ENCODE measurements at places on chromosomes 4 and X. TPM values are rescaled to one million over a fixed set of nuclear protein-coding genes. Genes with fewer than 3 reads are reported as not detected.

Gene IBSP
- 0.95 TPM for total RNA-seq

Gene ZFP42
- 0.51 TPM for total RNA-seq

Gene AMOT
- total RNA-seq = 7.1 TPM

Gene FSTL5
- total RNA-seq = not detected

Gene USP17L13
- not detected for total RNA-seq

Gene RHOH
- total RNA-seq = not detected

Gene USP26
- not detected for total RNA-seq

- no peak overlapping the region for H3K4me3 ChIP-seq
- no peaks in the 10 kb centered on the region for H3K4me1 ChIP-seq
- H3K27ac ChIP-seq = no peak overlapping the region
- peaks cover 11% of the 10 kb centered on the region for H3K27me3 ChIP-seq
These were observed 206.3 kb upstream of the GATB start for GRCh38 chr4:151967074-151967473.

DNA sequence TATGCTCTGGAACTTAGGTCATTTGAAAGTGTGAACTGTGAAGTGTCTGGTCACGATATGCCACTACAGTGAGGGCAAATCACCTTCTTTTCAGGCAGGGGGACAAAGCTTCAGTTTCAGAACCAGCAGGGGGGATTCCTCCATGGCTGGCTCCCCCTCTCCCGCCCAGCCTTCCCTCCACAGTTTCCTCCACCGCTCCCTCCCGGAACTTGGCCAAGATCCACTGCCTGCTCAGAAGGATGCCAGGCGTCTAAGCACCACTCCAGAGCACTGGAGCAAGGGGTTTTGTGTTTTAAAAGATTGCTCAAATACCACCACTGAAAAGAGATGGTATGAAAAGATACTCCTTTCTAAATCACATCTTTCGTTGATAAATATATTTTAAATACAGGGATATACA, 126.9 kb downstream of the ELOVL6 start:
- no peaks in the 10 kb centered on the region for H3K27me3 ChIP-seq
- H3K4me3 ChIP-seq = no peak overlapping the region
- H3K27ac ChIP-seq = no peak overlapping the region
- DNase-seq = no peak
- H3K36me3 ChIP-seq = no peaks in the 10 kb centered on the region
- peaks cover 18% of the 10 kb centered on the region for H3K4me1 ChIP-seq

DNA sequence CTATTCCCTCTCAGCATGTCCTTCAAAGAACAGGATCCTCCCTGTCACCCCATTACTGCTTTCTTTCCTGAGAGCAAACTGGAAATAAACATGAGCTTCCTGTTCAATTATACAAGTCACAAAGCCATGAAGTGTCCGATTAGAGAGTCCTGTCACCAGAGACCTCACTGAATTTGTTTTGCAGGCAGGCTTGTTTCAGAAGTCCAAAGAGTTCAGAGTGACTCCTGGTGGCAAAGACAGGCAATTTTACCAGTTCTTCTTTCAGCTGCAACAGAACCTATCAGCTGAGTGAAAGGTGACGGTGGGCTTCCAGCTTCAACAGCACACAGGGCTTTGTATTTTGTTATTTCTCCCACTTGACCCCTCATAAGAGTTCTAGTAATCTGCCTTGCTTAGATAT, 6.4 kb downstream of the ELK1 start:
- no peak for DNase-seq
- no peaks in the 10 kb centered on the region for H3K27me3 ChIP-seq
- no peak overlapping the region for H3K27ac ChIP-seq
- peaks cover 20% of the 10 kb centered on the region for H3K36me3 ChIP-seq

- peaks cover 3% of the 10 kb centered on the region for H3K27me3 ChIP-seq
These were observed 129.1 kb downstream of the CXXC4 start for GRCh38 chr4:104365618-104366017.

DNA sequence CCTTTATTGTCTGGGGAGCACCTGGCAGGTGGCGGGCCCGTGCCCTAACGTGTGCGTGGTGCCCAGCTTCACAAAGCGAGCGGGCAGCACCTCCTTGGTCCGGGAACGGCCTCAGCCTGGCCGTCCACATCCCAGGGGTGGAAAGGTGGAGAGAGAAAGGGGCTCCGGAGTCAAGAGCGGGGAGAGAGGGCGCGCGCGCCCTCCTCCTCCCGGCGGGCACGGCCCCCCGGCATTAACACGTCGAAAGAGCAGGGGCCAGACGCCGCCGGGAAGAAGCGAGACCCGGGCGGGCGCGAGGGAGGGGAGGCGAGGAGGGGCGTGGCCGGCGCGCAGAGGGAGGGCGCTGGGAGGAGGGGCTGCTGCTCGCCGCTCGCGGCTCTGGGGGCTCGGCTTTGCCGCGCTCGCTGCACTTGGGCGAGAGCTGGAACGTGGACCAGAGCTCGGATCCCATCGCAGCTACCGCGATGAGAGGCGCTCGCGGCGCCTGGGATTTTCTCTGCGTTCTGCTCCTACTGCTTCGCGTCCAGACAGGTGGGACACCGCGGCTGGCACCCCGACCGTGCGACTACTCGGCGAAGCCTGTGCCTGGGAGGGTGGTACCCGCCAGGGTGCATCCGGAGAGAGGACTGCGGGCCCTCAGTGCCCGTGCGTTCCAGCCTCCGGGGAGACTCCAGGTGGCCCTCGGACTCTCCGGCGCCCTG, at the start of gene KIT:
KIT (plus strand) TSS at position 407 of the 701 bp plus-strand sequence; CDS start at position 465, 58 bp downstream.
- peaks cover 39% of the 10 kb centered on the region for H3K4me1 ChIP-seq
- peak within 1 kb of the TSS; percentile 84 for H3K4me3 ChIP-seq
- peak; percentile 94 for DNase-seq
- H3K27me3 ChIP-seq = peaks cover 5% of the 10 kb centered on the region

DNA sequence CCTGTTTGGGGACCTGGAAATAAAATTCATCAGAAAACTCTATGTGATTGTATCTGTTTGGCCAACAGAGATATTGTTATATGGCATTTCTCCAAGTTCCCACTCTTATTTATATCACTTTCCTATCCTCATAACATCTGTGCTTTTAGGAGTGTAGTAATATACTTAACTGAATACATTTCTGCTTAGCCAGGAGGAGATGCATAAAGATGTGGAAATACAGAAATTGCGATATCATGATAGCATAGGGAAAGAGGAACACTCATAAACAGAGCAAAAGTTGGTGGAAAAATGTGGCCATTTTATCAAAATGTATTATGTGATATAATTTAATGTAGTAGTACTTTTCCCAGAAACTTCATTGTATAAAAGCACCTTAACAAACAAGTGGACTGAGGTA, 46.1 kb upstream of the TSPAN7 start:
- no peak for DNase-seq
- H3K4me3 ChIP-seq = no peak overlapping the region
- H3K36me3 ChIP-seq = no peaks in the 10 kb centered on the region
- H3K4me1 ChIP-seq = no peaks in the 10 kb centered on the region

- H3K4me1 ChIP-seq = peaks cover 27% of the 10 kb centered on the region
- H3K27me3 ChIP-seq = no peaks in the 10 kb centered on the region
- no peak overlapping the region for H3K27ac ChIP-seq
- no peak overlapping the region for H3K4me3 ChIP-seq
- no peak for DNase-seq
These were observed 2.6 kb downstream of the CXCL2 start for GRCh38 chr4:74096265-74096980.

GRCh38 chrX:119693996-119694451, 1.1 kb upstream of the SEPTIN6 start:
- no peak overlapping the region for H3K27ac ChIP-seq
- no peak overlapping the region for H3K4me3 ChIP-seq
- no peaks in the 10 kb centered on the region for H3K36me3 ChIP-seq
- no peak for DNase-seq
- H3K4me1 ChIP-seq = peaks cover 20% of the 10 kb centered on the region

DNA sequence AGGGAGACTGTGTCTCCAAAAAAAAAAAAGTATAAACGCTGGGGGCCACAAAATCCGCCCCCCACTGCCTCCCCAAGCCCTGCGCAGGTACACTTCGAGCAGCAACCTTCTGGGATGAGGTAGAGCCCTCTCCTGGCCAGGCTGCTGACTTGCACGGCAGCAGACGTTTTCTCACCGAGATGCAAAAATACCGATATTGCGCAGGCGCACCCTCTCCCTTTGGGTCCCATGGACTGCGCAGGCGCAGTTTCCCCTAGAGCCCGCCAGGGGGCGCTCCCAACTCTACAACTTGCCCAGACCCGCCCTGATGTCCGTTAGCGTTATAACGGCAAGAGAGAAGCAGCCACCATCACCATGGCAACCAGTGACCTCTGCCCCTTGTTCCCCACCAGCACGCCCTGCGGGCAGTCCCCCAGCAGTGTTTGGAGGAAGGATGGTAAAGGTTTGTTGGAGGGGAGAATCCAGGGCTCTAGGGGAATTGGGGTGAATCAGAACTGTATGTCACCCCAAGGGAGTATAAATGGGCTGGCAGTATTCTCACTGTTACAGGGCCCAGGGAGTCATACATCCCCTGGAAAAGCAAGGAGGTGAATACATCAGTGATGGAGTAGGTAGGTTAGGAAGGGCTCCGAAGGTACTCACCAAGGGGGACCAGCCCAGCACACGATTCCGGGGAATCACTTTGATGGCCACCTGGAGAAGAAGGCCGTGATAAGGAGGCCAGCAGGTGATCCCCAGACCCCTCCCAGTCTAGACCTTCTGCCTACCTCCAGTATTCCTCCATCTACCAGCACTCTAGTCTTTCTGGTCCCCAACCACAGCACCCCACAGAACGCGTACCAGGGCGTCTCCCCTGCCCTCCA, 1.5 kb downstream of the PIM2 start:
- peak overlapping the region; percentile 85 for H3K27ac ChIP-seq
- no peak for DNase-seq
- H3K4me3 ChIP-seq = peak overlapping the region; percentile 75
- H3K4me1 ChIP-seq = peaks cover 33% of the 10 kb centered on the region
- H3K27me3 ChIP-seq = no peaks in the 10 kb centered on the region

- no peak overlapping the region for H3K27ac ChIP-seq
- H3K36me3 ChIP-seq = no peaks in the 10 kb centered on the region
- no peak for DNase-seq
These were observed 69.3 kb upstream of the HS3ST1 start for GRCh38 chr4:11497972-11498371.

- peaks cover 46% of the 10 kb centered on the region for H3K4me1 ChIP-seq
- no peak for DNase-seq
- H3K36me3 ChIP-seq = no peaks in the 10 kb centered on the region
- H3K27me3 ChIP-seq = no peaks in the 10 kb centered on the region
These were observed 2.0 kb upstream of the CFAP97 start for GRCh38 chr4:185205697-185206342.

DNA sequence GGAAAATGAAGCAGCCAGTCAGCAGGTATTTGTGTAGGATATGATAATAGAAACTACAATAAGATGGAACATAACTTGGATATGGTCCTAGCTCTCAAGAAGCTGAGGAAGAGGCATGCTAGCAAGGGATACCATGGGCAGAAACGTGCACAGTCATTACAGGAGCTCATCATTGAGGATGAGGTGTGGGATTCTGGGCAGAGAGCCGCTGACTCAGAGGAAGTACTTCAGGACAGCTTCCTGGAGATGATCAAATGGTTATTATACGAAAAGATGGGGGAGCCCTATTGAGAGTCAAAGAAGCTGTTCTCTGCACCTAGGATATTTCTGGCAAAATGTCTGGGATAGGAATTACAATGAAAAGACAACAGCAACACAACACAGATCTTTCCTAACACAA, 116.0 kb upstream of the PDE5A start:
- H3K4me1 ChIP-seq = peaks cover 4% of the 10 kb centered on the region
- no peak for DNase-seq
- H3K27ac ChIP-seq = no peak overlapping the region
- H3K4me3 ChIP-seq = no peak overlapping the region

GRCh38 chr4:55158957-55159356, 33.6 kb upstream of the KDR start:
- DNase-seq = no peak
- no peak overlapping the region for H3K4me3 ChIP-seq
- H3K4me1 ChIP-seq = no peaks in the 10 kb centered on the region
- H3K36me3 ChIP-seq = no peaks in the 10 kb centered on the region

DNA sequence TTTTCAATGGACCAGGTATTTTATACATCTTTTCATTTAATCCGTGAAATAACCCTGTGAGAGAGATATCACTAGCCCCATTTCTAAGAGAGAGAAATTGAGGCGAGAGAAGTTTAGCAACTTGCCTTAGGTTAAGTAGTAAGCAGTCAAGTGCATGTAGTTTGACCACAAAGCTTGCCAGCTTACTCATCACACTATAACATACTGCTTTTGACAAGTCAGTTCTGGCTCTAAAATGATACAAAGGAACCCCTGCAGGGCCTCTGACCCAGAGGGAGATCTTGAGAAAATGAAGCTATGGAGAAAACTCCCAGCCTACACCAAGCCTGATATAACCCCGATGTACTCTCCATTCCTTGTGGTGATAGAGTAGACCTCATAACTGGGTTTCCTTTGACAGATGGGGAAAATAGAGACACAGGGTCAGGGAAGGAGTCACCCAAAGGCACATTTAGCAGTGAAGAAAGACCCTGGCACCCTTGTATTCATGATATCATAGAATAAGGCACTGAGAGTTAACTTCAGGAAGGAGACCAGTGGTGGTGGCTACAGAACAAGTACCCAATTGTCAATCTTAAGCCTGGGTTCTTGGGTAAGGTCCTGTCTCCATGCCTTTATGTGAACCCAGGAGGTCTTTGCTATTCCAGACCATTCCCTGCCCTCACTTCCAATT, 60.2 kb upstream of the MSN start:
- peaks cover 7% of the 10 kb centered on the region for H3K4me1 ChIP-seq
- no peak overlapping the region for H3K27ac ChIP-seq
- H3K4me3 ChIP-seq = no peak overlapping the region
- H3K27me3 ChIP-seq = no peaks in the 10 kb centered on the region
- no peaks in the 10 kb centered on the region for H3K36me3 ChIP-seq

DNA sequence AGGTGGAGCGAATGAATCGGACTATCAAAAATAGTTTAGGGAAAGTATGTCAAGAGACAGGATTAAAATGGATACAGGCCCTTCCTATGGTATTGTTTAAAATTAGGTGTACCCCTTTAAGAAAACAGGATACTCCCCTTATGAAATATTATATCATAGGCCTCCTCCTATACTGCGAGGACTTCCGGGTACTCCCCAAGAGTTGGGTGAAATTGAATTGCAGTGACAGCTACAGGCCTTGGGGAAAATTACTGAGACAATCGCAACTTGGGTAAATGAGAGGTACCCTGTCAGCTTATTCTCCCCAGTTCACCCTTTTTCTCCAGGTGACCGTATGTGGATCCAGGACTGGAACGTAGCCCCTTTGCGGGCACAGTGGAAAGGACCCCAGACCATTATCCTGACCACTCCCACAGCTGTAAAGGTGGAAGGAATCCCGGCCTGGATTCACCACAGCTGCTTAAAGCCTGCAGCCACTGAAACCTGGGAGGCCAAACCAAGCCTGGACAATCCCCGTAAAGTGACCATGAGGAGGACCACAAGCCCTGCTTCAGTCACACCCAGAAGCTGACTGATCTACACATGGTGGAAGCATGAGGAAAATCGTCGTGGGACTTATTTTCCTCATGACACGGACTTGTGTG, 1138.1 kb downstream of the ARAP2 start:
- no peak overlapping the region for H3K27ac ChIP-seq
- no peak for DNase-seq
- no peaks in the 10 kb centered on the region for H3K4me1 ChIP-seq
- no peaks in the 10 kb centered on the region for H3K27me3 ChIP-seq
- no peaks in the 10 kb centered on the region for H3K36me3 ChIP-seq

- DNase-seq = no peak
- no peak overlapping the region for H3K4me3 ChIP-seq
- no peak overlapping the region for H3K27ac ChIP-seq
- no peaks in the 10 kb centered on the region for H3K27me3 ChIP-seq
- no peaks in the 10 kb centered on the region for H3K36me3 ChIP-seq
- H3K4me1 ChIP-seq = no peaks in the 10 kb centered on the region
These were observed 198.9 kb upstream of the GEMIN8 start for GRCh38 chrX:14228611-14229010.

- no peak for DNase-seq
- no peak overlapping the region for H3K27ac ChIP-seq
- peaks cover 2% of the 10 kb centered on the region for H3K27me3 ChIP-seq
- H3K4me3 ChIP-seq = no peak overlapping the region
- H3K4me1 ChIP-seq = no peaks in the 10 kb centered on the region
These were observed 151.2 kb downstream of the DTHD1 start for GRCh38 chr4:36432586-36432985.

All from chondrocyte (in vitro differentiated cells).